ENCODE measurements at places on chromosomes 2 and 18. TPM values are rescaled to one million over a fixed set of nuclear protein-coding genes. Genes with fewer than 3 reads are reported as not detected.

GRCh38 chr2:67289921-67290371 is 107.2 kb upstream of the ETAA1 start:
- no peaks in the 10 kb centered on the region for H3K27me3 ChIP-seq
- H3K4me3 ChIP-seq: no peak overlapping the region
- no peak for DNase-seq
- H3K27ac ChIP-seq: no peak overlapping the region

DNA sequence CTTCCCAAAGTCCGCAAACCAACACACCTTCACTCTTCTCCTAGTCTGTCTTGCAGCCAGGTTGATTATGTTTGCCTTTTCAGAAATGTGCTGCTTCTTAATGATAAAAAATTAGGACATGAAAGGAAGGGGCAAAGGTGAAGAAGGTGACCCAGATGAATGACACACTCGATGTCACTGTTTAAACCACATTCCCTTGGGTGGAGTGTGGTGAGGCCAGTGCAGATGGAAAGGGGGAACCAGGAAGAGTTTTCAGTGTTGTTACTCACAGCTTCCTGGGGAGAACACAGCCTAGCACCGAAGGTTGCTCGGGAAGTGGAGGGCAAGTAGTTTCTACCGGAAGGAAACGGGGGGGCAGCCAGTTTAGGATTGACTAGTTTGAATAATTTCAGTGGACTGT is 57.2 kb upstream of the BOD1L2 start:
- H3K4me3 ChIP-seq: no peak overlapping the region
- H3K27ac ChIP-seq: no peak overlapping the region
- DNase-seq: no peak
- no peaks in the 10 kb centered on the region for H3K27me3 ChIP-seq
- no peaks in the 10 kb centered on the region for H3K4me1 ChIP-seq

DNA sequence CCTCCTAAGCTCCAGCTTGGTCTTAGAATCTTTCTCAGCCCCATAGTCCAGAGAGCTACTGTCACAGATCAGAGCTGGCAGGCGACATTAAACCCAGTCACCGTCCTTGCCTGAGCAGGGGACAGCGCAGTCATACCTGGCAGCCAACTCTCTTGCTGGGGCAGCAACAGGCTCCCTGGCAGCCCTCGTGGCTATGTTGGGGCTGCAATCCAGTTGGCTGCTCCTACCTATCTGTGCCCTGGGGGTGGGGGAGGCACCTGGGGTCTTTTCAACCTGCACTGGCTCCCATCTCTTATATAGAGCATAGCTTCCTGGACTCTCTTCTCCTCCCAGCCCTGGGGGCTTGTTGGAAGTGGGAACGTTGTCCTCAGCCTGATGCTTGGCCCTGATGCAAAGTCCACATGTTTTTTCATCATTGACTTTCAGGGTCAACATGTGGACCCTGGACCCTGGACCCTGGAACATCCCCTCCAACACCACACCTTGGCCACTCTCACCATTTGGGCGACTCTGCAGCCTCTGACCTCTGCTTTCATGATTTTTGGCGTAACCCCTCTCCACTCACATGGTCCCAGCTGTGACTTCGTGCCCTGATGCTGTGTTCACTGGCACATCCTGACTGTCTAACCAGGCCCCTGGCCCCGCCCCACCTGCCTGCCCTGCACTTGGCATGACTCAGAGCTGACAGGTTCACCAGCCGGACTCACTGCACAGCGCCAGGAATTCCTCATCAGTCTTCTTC is 45.6 kb downstream of the ATOH8 start:
- peaks cover 24% of the 10 kb centered on the region for H3K4me1 ChIP-seq
- H3K4me3 ChIP-seq: no peak overlapping the region
- no peaks in the 10 kb centered on the region for H3K27me3 ChIP-seq
- peaks cover 4% of the 10 kb centered on the region for H3K36me3 ChIP-seq
- no peak overlapping the region for H3K27ac ChIP-seq
- no peak for DNase-seq

Gene IL36A
- total RNA-seq: not detected

Gene IL36G
- not detected for total RNA-seq

- H3K27ac ChIP-seq: no peak overlapping the region
- H3K36me3 ChIP-seq: no peaks in the 10 kb centered on the region
- no peak overlapping the region for H3K4me3 ChIP-seq
These were observed 366.4 kb downstream of the ZNF521 start for GRCh38 chr18:24985586-24985985.
